Retinal pigment epithelial cell (primary cell): ENCODE measurements at places on chromosomes 6 and 20.

- no peak for DNase-seq
These were observed 24.2 kb upstream of the CITED2 start for GRCh38 chr6:139398658-139399057.

DNA sequence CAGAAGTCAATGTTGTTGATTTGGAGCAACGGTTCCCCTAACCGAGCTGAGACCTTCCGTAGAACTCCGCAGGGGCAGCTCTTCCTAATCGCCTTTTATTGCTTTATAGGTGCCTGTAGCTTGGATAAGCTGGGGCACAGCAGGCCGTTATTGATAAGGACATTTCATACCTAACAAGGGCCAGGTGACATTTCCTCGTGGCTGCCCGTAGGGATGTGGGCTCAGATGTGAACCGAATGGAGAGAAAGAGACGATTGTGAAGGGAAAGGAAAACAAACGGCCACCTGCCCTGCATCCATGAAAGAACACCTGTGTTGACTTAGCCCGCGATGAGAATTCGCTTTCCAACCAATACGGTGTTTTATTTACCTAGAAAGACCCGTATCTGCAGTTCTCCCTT is 53.3 kb upstream of the DACT2 start:
- no peak for DNase-seq

DNA sequence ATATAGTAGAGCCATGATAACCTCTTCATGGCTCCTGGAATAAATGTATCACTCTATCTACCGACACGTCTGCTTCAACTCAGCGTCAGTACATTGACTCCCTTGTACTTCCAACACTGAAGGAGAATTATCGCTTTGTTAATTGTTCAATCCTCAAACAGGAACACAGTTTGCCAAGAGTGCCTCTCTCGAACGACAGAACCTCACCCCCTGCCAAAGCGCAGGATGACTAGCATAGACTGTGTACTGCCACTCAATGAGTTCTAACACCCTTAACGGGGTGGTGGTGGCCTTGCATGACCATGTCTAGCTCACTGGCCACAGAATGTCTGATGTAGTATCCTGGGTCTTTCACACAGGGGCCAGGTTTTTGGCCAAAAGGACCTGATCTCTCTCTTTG is 81.4 kb upstream of the HEY2 start:
- DNase-seq = no peak

DNA sequence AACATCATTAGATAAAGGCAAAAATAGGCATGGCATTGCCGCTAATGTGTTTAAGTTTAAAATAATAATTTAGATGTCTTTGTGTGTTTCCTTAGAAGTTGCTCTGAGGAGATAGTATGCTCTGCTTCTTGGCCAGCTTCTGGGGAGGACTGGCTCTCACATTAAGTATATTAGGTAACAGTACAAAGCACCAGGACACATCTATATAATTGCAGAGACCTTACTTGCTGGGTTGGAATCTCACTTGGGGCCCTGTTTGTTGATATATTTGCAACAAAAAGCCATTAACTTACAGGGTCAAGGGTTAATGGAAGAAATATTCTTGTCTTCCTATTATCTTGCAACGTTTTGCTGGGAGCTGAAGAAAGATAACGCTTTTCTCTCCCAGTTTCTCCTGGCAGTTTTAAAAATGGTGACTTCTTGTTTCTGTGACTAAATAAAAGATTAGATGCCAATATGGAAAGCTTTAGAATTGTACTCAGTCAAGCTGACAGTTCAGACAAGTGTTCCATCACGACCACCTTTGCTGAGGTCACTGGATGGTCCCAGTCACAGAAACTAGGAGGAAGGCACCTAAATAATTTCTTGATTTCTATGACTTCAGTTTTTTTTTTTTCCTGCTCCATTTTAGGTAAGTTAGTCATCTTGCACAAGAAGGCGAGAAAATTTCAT is 462.3 kb upstream of the FLRT3 start:
- no peak for DNase-seq

- no peak for DNase-seq
These were observed 43.5 kb downstream of the NOL4L start for GRCh38 chr20:32541323-32542258.

DNA sequence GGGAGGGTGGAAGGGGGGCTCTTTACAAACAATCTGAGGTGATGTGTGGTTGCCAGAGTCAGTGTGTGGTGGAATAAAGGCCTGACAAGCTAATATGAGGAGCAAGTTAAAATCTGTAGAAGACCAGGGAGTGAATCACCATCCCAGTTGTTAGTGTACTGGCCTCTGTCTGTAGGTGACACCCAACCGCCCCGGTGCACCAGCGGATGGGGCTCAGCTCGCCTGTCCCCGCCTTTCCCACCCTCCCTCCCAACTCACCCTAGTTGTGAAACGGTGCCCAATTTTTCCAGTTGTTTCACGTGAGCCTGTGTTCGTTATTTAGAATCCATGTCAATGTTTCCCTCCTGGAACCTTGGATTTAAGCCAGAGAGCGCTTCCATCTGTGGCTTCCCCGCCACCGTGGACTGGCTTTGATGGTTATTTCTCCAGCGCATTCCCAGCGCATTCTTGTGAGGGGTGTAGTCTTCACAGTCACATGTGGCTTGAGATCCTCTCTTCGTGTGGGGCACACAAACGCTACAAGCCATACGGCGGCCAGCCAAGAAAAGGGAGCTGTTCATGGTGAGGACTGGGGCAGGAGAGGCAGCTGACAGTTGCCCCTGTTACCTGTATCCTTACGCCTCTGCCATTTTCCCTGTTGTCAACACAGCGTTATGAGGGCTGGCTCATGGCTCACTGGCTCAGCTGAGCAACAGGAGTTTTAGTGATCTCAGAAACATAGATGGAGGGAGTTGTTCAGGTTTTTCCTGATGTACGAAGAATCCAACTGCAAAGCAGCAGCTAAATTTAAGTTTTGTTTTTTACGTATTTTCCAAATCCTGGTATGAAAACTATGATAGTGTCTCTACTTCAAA is 137.6 kb downstream of the ZDHHC14 start:
- DNase-seq = peak; percentile 28
